ENCODE measurements at places on chromosomes 2 and 18.

- DNase-seq: no peak
Observed at GRCh38 chr2:151481744-151482143, 72.0 kb downstream of the RIF1 start.

DNA sequence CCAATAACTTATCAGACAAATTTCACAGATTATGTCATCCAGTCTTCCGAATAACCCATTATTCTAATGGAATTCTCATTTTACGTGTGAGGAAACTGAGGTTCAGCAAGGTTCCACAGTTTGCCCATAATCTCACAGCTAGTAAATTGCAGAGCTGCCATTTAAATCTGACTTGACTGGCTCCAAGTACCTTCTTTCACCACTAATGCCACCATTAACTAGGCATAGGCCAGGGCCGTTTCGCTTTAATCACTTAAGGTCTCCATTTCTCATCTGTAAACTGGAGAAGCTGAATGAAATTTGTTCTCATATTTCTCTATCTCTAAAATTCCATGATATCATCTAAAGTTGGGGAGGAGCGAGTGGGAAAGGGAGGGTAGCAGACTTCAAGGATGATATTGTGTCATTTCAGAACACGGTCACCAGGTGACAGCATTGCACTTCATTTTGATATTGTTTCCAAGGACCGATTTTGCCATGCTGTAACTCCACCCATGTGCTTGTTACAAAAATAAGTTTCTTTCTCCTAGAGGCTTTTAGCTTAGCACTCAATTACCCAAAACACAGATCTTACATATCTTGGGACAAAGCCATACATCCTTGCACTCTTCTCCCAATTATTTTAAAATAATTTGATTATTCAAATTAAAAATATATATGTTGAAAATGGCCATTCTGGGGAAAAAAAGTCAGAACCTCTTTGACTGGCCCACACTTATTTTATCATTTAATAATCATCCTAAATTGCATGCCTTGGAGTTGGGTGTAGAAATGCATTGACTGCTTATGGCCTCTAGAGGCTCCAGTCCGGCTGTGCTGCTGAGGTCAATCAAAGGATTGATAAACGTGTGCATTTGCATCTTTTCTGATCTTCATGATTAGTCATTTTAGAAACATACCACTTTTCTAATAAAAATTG is 123.8 kb downstream of the AKAIN1 start:
- DNase-seq: no peak

- no peak for DNase-seq
Observed at GRCh38 chr2:99679518-99679917, 189.7 kb upstream of the REV1 start.

GRCh38 chr2:102735416-102736109 is 26.3 kb upstream of the TMEM182 start:
- no peak for DNase-seq

- no peak for DNase-seq
Observed at GRCh38 chr18:22739061-22739642, 194.0 kb upstream of the RBBP8 start.

DNA sequence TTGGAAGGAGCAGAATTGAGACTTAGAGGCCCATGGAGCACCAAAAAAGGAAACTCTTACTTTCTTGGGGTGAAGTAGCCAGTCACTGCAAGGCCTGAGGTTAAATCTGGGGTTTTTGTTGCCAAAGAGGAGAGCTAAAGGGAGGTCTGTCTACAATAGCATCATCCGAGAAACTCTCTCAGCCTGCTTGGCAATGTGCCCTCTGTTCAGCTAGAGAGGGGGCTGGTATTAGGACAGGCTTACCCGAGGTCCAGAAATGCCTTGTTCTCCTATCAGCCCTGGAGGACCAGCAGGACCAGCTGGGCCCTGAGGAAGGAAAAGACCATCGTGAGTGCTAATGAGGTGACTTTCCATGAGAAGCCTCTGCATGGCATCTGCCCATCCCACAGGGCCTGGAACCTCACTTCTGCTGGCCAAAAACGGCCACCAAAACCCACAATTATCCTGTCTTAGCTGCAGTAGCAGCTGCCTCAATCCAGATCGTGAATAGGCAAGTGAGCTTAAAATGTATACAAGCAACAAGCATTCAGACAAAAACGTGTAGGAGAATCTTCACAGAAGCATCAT is 61.6 kb downstream of the COL6A3 start:
- no peak for DNase-seq

DNA sequence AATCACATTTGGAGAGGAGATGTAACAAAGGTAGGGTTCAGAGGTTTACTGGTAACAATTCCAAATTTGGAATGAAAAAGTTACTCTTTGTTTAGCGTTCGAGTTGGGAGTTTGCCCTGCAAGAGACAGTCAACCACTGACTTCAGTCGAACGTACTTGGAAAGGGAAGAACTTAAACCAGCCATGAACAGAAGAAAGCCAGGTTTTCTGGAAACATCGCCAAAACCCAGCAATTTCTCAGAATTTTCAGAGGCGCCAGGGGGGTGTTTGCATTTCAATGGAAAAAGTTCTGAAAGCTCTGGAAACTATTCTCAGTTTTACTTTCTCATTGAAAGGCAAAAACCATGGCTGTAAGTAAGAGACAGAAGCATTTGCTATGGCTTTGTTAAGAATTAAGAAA is 28.5 kb upstream of the AQP4 start:
- DNase-seq: no peak

DNA sequence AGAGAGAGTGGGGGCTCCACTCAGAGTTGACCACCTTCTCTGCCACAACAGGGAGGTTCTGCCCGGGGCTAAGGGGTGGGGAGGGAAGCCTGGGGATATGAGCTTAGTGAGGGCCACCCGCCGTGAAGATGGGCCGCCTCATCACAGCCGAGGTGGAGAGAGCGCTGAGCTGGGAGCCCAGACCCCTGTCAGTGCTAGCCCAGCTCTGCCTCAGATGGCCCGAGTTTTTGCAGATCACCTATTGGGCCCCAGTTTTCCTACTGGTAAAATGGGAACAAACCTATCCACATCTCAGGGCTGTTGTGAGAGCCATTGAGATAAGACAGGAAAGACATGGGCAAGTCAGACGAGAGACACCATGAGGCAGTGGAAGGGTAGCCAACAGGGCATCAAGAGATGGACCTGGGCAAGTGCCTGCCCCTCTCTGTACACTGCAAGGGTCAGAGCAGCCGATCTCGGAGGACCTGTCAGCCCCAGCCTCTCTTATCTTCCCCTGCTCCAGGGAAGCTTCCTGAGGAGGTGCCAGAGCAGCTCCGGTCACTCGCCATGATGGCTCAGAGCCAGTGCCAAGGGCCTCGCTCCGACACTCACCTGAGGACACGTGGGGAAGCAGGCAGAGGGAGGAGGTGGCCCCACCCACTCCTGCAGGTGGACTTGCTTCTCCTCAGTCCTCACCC is 88.9 kb downstream of the MCFD2 start:
- DNase-seq: no peak

GRCh38 chr2:127805491-127805890 is 5.5 kb downstream of the WDR33 start:
- DNase-seq: no peak

GRCh38 chr2:108909275-108909823 is 79.7 kb downstream of the EDAR start:
- DNase-seq: no peak

GRCh38 chr2:122136056-122136455 is 380.6 kb downstream of the TSN start:
- DNase-seq: no peak

- DNase-seq: no peak
Observed at GRCh38 chr18:27366151-27366550, 181.0 kb upstream of the CHST9 start.

- no peak for DNase-seq
Observed at GRCh38 chr2:96556441-96557330, 20.1 kb downstream of the ARID5A start.

DNA sequence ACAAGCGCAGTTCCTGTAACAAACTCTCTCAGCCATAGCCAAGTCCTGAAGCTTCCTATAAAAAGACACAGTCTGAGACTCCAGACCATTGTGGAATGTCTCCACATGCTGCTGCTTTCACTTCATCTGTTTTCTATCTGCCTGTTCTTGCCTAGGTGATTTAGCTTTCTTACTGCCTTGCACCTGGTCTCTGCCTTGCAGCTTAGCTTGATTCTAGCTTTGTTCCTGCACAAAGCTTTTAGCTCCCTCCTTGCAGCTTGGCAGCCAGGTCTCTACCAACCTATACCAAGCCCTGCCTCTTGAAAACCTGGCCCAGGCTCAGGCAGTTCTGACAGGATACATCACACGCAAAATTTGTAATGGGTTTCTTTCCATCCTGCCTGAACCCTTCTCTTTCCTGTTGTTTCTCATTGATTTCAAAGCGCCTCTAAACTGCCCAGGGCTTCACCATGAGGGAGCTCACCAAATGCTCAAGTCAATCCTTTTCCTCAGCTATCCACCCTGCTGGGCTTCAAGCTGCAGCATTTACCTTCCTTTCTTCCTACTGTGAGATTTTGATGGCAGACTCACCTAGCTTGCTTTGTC is 941.3 kb upstream of the NXPH2 start:
- no peak for DNase-seq

DNA sequence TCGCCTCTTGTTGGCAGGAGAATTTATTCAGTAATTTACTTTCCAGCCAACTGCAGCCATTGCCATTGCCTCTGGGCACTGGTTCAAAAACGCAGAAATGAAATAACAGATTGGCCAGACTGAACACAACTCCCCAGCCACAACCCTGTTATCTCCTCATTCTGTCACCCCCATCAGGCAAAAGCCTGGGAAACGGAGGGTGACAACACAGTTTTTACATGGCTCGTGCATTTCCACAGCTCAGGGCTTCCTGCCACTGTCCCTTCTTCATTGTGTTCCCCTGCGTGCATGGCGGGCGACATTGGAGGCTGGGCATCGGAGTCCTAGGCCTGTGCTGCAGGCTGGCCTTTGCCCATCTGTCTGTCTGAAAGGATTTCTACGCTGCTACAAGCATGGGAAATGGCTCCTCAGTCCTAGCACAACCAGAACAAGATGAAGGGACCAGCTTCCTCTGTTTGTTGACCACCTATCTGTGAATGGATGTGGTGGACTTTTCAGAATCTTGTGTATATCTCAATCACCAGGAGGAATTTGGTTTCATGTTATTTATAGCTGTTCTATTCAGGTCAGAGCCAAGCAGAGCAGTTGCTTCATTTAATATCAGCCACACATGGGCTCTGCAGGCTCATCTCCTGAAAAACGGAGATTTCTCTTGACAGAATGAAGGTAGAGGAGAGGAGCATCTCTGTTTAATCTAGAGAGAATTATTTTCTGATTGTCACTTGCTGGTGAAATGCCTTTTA is 107.0 kb downstream of the MGAT5 start:
- DNase-seq: no peak

- DNase-seq: no peak
Observed at GRCh38 chr18:58208207-58208932, 164.3 kb downstream of the NEDD4L start.

- no peak for DNase-seq
Observed at GRCh38 chr2:35997488-35997887, 358.1 kb upstream of the CRIM1 start.

- DNase-seq: no peak
Observed at GRCh38 chr18:48412339-48412929, 3.3 kb upstream of the ZBTB7C start.

DNA sequence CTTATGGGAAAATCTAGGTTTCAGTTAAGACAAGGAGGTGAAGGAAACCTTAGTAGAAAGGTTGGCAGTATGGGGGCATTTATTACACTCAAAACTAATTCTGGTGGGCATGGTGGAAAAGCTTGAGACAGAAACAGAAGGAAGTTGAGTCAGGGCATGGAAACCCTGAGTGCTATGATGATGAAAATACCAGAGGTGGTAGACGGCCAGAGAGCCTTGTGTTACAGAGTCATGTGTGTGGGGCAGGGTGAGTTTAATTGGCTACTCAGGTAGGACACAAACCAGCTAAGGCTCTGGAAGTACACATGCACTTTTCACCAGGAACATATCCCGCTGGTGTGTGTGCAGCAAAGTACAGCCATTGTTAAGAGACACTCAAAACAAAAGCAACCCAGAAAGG is 20.7 kb upstream of the FAM136A start:
- no peak for DNase-seq

DNA sequence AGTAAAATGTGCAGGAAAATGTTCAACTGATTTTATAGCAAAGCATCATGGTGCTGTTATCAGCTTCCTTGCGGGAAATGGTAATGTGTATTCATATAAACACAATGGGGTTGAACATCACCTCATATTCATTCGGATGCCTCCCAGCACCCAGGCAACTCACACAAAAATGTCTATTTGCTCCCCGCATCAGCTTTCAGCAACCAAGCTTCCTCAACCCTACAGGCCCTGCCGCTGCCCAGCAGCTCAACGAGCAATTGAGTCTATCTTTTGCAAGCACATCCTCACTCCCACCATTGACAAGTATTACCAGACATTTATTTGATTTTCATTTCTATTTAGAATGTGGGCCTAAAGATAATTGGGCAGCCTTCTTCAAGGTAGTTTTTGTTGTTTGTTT is 2161.4 kb upstream of the PIK3C3 start:
- no peak for DNase-seq

DNA sequence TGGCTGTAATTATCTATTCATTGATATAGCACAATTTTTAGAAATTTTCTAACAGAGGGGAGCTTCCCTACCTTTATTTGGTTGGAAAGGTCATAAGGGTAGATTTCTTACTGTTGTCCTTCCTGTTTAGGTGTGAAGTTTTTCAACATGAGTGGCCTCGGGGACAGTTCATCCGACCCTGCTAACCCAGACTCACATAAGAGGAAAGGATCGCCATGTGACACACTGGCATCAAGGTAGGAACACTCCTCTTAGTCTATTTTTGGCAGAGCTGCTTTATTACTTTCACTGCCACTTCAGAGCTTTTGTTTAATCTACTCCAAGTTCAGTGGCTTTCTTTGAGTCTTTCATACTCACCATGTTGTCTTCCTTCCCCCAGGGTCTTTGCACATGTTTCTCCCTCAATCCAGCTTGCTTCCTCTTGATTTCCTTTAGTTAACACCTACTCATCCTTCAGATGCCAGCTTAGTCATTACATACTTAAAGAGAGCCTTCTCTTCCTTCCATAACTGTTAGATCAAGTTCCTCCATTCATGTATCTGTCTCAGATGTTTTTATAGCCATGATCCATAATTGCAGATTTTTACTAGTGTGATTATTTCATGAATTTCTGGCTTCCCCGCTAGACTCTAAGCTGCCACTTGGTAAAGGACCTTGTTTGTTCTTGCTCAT is 134.5 kb downstream of the PTRHD1 start:
- DNase-seq: no peak

- no peak for DNase-seq
Observed at GRCh38 chr2:240405684-240406313, 29.7 kb upstream of the GPC1 start.

DNA sequence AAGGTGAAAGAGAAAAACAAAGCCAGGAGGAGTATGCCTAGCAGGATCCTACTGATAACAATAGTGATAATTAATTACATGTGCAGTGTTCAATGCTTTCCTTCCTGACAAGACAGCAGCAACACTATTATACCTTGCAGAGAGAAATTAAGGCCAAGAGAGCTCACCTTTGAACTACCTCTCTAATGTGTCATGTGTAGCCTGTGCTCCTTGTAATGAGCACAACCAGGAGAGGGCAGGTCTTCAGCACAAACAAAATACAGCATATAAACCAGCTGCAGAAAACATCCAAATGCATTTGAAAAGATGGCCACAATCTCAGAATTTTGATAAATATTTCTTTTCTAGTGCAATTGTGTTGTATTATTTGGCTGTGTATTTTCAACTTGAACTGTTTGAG is 1425.7 kb downstream of the DSC3 start:
- no peak for DNase-seq
